WTC11 (cell line): ENCODE measurements at places on chromosomes 1 and 21. TPM values are rescaled to one million over a fixed set of nuclear protein-coding genes. Genes with fewer than 3 reads are reported as not detected.

GRCh38 chr1:17066361-17067068 lies 12.7 kb upstream of the SDHB start:
- no peaks in the 10 kb centered on the region for H3K27me3 ChIP-seq
- H3K27ac ChIP-seq, result no peak overlapping the region
- H3K36me3 ChIP-seq, result no peaks in the 10 kb centered on the region
- no peak for DNase-seq
- H3K4me1 ChIP-seq, result peaks cover 23% of the 10 kb centered on the region

- H3K4me1 ChIP-seq, result peaks cover 3% of the 10 kb centered on the region
- peaks cover 1% of the 10 kb centered on the region; the same call in 1 of the 2 replicates for H3K36me3 ChIP-seq
- DNase-seq, result peak; percentile 65
- no peaks in the 10 kb centered on the region for H3K27me3 ChIP-seq
These were observed 86.9 kb downstream of the UCK2 start for GRCh38 chr1:165914136-165914798.

DNA sequence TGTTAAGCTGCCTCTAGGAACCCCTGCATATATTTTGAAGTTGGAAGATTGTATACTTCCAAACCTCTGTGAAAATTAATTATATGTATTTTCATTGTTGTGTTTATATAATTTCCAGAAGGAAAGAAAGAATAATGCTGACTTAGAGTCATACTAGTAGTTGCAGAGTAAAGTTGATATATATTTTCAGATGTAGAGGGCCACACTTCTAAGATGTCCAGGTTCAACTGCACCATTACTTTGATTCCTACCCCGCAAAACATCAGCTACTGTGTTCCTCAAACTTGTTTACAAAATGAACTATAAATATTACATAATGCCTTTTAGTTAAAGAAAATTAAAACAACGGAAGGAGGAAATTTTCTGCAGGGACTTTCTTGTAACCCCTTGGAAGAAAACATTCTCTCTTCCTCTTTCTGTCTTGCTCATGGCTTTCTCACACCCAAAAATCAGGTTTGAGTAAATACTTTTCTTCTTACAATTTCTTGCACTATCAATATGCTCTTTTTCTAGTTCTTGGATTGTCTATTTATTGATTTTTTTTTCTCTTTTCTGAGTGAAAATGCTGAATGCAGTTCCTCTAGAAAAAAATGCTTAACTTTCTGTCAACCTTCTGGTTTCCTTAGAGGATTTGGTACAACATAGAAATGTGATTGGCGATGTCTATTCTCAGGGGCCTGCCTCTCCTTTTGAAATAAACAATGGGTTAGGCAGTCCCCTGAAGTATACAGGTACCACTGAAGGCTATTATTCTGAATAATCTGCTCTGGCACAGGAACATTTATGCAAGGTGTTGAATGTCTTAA lies 867.8 kb downstream of the TTLL7 start:
- no peak overlapping the region for H3K4me3 ChIP-seq
- H3K27ac ChIP-seq, result no peak overlapping the region
- H3K36me3 ChIP-seq, result no peaks in the 10 kb centered on the region
- DNase-seq, result no peak
- peaks cover 22% of the 10 kb centered on the region for H3K4me1 ChIP-seq
- no peaks in the 10 kb centered on the region for H3K27me3 ChIP-seq

GRCh38 chr1:226645279-226645976 lies 93.7 kb downstream of the ITPKB start:
- peaks cover 24% of the 10 kb centered on the region for H3K4me1 ChIP-seq
- DNase-seq, result no peak
- H3K27ac ChIP-seq, result no peak overlapping the region
- no peak overlapping the region for H3K4me3 ChIP-seq
- no peaks in the 10 kb centered on the region for H3K27me3 ChIP-seq
- peaks cover 2% of the 10 kb centered on the region for H3K36me3 ChIP-seq

GRCh38 chr1:12728391-12728790 lies 12.5 kb downstream of the AADACL3 start:
- H3K27ac ChIP-seq, result no peak overlapping the region
- H3K36me3 ChIP-seq, result peaks cover 22% of the 10 kb centered on the region
- no peaks in the 10 kb centered on the region for H3K4me1 ChIP-seq
- H3K27me3 ChIP-seq, result peaks cover 22% of the 10 kb centered on the region

DNA sequence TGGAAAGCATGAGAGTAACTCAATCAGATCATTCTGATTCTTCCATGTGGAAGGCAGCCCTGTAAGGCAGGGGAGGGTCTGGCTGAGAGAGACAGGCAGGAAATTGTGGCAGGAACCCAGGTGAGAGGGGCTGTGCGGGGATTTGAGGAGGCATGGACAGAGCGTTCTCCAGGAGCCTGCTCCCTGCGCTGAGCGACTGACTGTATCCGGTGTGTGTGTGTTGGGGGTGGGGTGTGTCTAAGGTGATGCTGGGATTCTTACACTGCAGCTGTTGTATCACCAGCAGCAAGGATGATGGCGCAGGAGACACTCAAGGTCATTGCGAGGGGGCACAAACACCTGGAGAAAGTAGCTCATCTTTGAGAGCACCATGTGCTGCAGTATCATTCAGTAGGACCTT lies 128.5 kb downstream of the RHOU start:
- H3K4me3 ChIP-seq, result no peak overlapping the region
- H3K27me3 ChIP-seq, result no peaks in the 10 kb centered on the region
- peak overlapping the region; percentile 6 for H3K27ac ChIP-seq
- H3K4me1 ChIP-seq, result peaks cover 56% of the 10 kb centered on the region
- no peak for DNase-seq

DNA sequence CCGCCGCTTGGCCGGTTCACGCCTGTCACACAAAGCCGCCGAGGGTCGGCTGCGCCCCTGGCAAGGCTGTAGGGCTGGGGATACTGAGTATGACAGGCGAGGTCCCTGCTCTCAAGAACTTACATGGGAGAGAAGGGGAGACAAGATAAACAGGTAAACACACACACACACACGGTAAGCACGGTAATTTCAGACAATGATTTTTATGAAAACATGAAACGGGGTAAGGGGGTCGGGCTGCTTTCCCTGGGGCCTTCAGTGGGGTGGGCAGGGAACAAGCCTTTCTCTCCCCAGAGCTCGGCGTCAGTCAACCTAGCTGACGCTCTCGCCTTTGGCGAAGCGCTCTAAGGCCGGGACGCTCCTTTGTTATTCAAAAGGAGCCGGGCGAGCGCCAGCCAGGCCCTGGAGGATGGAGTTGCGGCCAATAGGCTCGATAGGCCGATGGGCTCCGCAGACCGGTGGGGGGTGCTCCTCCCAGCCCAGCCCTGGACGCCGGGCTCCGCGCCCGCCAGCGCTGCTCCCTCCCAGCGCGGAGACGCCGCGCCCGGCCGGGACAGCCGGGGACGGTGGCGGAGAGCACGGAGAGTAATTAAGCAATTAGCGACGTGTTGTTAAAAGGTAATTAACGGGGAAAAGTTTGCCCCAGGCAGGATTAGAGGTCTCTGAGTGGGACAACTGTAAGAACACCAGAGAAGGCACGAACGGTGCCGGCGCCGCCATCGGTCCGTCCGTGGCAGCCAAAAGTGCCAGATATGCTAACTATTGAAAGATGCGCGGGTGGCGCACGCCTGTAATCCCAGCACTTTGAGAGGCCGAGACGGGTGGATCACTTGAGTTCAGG lies 950 bp upstream of the INKA2 start:
- H3K4me3 ChIP-seq, result no peak overlapping the region
- H3K4me1 ChIP-seq, result peaks cover 15% of the 10 kb centered on the region
- no peaks in the 10 kb centered on the region for H3K36me3 ChIP-seq
- peaks cover 23% of the 10 kb centered on the region for H3K27me3 ChIP-seq
- H3K27ac ChIP-seq, result peak overlapping the region; percentile 91

GRCh38 chr1:244964112-244964971 lies 100.0 kb upstream of the HNRNPU start:
- H3K36me3 ChIP-seq, result no peaks in the 10 kb centered on the region
- DNase-seq, result no peak
- H3K4me1 ChIP-seq, result peaks cover 38% of the 10 kb centered on the region
- H3K27me3 ChIP-seq, result no peaks in the 10 kb centered on the region

GRCh38 chr1:39411526-39412478 lies 79.6 kb upstream of the BMP8A start:
- no peak for DNase-seq
- no peaks in the 10 kb centered on the region; the same call in 1 of the 2 replicates for H3K27me3 ChIP-seq
- H3K4me3 ChIP-seq, result peak overlapping the region; percentile 60

Gene TEDDM1
- total RNA-seq, result not detected in 3 replicates

DNA sequence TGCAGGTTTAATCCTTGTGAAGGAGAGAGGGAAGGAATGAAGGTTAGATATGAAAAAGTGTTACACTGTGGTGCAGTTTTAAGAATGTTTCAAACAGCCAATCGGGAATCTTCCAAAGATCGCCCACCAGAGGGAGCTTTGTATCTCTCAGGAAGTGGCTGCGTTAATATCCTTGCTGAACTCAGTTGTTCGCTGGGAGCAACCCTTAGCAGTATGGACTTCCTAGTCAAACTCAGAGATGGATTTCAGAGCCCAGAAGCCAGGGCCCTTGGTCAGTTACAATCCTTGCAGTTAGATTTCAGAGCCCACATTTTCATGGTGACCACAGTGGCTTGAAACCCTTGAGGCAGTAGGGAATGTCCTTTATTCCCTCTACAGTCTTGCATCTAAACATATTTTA lies 136.2 kb downstream of the NTNG1 start:
- H3K4me3 ChIP-seq, result no peak overlapping the region
- no peaks in the 10 kb centered on the region for H3K27me3 ChIP-seq
- H3K36me3 ChIP-seq, result no peaks in the 10 kb centered on the region
- peaks cover 16% of the 10 kb centered on the region for H3K4me1 ChIP-seq
- H3K27ac ChIP-seq, result no peak overlapping the region

GRCh38 chr21:14947613-14948160 lies 117.1 kb downstream of the NRIP1 start:
- peaks cover 26% of the 10 kb centered on the region for H3K4me1 ChIP-seq
- no peaks in the 10 kb centered on the region; the same call in 1 of the 2 replicates for H3K27me3 ChIP-seq
- H3K27ac ChIP-seq, result no peak overlapping the region
- H3K36me3 ChIP-seq, result peaks cover 6% of the 10 kb centered on the region
- DNase-seq, result no peak
- H3K4me3 ChIP-seq, result no peak overlapping the region

Gene TMEM167B
- 15.6 to 18.7 TPM (median 16.0 TPM) in 3 replicates for total RNA-seq

DNA sequence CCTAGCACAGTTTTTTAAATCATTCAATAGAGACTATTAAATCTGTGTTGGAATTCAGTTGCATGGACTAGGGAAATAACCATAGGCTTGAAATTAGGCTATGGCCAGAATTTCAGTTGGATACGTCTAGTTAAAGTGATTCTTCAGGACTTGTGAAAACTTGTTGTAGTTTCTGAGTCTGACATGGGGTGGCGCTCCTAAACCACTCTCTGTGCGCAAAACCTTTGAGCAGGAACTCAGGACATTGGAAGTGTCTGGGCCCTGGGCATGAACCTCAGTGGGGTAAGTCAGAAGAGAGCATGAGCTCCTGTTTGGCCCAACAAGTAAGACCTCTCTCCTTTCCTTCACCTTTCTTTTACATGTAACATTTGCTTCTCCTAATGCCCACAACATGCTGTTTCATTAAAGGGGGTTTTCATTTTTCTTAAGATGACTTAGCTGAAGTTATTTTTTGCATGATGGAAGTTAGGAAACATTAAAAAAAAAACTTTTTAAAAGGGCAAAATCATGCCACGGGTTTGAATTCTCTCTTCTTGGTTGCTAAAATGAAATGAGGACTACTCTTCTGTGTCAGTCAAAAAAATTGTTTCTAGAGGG lies 17.1 kb upstream of the CCDC190 start:
- no peaks in the 10 kb centered on the region for H3K27me3 ChIP-seq
- H3K4me1 ChIP-seq, result peaks cover 14% of the 10 kb centered on the region
- peak; percentile 83 for DNase-seq
- H3K36me3 ChIP-seq, result no peaks in the 10 kb centered on the region

DNA sequence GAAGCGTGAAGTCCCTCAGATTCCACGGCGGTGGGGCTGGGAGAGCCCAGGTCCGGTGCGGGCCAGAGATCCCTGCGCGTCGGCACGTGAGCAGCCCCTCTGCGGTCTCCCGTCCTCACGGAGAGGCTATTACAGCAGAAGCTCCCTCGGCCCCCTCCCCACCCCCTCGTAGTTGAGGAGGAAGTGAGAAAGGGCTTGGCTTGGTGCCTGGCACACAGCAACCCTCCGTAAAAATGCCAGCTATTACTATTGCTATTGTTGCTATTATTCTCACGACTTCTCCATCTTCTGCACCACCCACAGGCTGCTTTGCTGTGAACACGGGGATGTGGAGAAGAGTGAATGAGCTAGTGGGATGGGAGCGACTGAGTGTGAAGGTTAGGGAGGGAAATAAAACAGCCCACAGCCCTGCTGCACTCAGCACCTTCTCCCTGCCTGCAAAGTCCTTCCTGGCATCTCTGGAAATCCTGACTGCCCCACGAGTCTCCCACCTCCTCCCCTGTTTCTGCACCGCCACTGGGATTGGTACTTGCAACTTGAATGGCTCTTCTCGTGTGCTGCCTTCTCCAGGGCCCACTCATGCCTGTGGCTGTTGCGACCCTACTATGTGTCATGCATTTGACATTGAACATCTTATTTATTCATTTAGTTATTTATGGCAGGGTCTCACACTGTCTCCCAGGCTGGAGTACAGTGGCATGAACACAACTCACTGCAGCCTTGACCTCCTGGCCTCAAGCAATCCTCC lies 26.6 kb downstream of the ZBTB18 start:
- H3K36me3 ChIP-seq, result no peaks in the 10 kb centered on the region
- no peak overlapping the region for H3K4me3 ChIP-seq
- peaks cover 7% of the 10 kb centered on the region; the same call in 1 of the 2 replicates for H3K27me3 ChIP-seq
- peaks cover 44% of the 10 kb centered on the region for H3K4me1 ChIP-seq

Gene KRTAP10-4
- not detected in 3 replicates for total RNA-seq

GRCh38 chr1:167289966-167290365 lies 69.3 kb downstream of the POU2F1 start:
- no peak overlapping the region for H3K4me3 ChIP-seq
- H3K4me1 ChIP-seq, result peaks cover 48% of the 10 kb centered on the region
- no peak for DNase-seq

Gene ACTA1
- 0.78 to 1.5 TPM (median 0.96 TPM) in 3 replicates for total RNA-seq

Gene FRRS1
- total RNA-seq, result 6.0 to 6.2 TPM (median 6.1 TPM) in 3 replicates

GRCh38 chr1:182484531-182485257 lies 34.7 kb downstream of the RGSL1 start:
- no peak overlapping the region for H3K27ac ChIP-seq
- peak; percentile 54 for DNase-seq
- H3K4me3 ChIP-seq, result no peak overlapping the region
- no peaks in the 10 kb centered on the region for H3K36me3 ChIP-seq
- no peaks in the 10 kb centered on the region for H3K4me1 ChIP-seq
